Activated CD4-positive, alpha-beta memory T cell treated with anti-CD3 and anti-CD28 coated beads, Interleukin-2, amount 10 ng/mL, durations not matched to agents 7 days and 5 days (primary cell): ENCODE measurements at places on chromosomes 16 and 17. TPM values are rescaled to one million over a fixed set of nuclear protein-coding genes. Genes with fewer than 3 reads are reported as not detected.

HOXB13 gene
- not detected for total RNA-seq

SCGB1C2 gene
- total RNA-seq, result not detected

GPRC5C gene
- total RNA-seq, result 0.68 TPM

GLP2R gene
- not detected for total RNA-seq

SLC5A11 gene
- not detected for total RNA-seq

CDH16 gene
- total RNA-seq, result not detected

NTN1 gene
- not detected for total RNA-seq

CDK10 gene
- 73.2 TPM for total RNA-seq

KPNB1 gene
- total RNA-seq, result 334 TPM

WSB1 gene
- total RNA-seq, result 143 TPM

KRT15 gene
- total RNA-seq, result not detected

CCP110 gene
- 44.7 TPM for total RNA-seq
